ENCODE measurements at places on chromosomes 2 and 18.

- DNase-seq = no peak
These were observed 96.8 kb upstream of the MBOAT2 start for GRCh38 chr2:9100080-9100876.

DNA sequence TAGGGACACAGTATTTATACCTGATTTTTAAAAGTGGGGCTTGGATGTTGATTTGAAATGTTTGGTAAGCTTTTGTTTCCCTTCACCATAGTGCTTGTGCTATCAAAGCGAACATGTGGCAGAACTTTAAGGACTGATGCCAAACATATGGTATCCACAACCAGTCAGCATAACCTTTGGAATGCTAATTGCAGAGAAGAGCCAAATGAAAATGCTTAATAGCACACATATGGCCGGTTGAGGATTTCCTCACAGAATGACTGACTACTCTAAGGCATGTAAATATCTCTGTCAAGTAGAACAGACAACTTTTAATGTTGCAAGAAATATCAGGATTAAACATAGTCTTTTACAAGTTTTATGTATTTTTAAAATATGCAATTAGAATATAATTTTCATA is 120.9 kb upstream of the COL3A1 start:
- DNase-seq = no peak

- no peak for DNase-seq
These were observed 426.7 kb upstream of the SMIM21 start for GRCh38 chr18:75854174-75854573.

DNA sequence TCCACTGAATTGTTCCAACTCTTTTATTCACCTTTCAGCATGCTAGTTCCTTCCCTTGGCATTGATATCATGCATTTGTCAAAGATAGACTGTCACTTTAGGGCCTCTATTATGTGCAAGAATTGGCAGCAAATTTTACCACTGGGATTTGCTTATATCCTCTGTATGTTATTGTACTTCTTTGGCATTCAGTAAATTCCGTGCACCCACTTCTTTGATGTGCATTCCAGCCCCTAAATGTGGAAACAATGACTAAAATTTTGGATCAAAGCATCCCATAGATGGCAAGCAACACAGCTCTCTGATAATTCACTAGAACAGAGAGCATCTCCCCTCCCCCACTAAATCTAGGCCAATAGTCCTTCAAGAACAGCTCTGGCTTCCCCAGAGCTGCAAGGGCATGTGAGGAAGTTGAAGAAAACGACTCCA is 399.0 kb upstream of the HNRNPA3 start:
- DNase-seq = no peak

DNA sequence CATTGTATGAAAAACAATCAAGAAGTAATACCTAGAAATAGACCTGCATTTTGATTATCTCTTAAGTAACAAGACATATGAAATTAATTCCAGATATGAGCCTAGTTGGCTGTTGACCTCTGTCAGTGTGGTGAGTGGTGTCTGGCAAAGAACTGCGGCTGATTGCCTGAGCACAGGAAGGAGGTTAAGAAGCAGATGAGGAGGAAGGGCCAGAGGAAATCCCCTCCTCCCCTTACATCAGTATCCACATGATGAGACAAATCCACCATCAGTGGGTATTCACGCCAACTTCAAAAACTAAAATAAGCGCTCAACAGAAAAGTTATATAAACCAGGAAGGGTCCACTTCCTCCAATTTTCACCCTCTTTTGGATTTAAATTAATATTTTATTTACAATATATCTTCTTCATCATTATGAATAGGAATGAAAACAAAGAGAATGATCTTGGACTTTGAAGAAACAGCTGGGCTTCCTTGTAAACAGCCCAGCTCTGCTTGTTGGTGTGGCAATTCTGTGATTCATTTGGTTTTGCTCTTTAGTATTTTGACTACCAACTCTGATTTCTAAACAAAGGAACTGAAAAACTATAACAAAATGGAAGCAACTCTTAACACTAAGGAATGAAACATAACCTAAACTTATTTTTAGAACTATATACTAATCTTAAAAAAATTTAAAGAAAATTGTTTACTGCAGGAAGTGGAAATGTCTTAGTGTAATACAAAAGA is 27.3 kb downstream of the RFTN2 start:
- no peak for DNase-seq

DNA sequence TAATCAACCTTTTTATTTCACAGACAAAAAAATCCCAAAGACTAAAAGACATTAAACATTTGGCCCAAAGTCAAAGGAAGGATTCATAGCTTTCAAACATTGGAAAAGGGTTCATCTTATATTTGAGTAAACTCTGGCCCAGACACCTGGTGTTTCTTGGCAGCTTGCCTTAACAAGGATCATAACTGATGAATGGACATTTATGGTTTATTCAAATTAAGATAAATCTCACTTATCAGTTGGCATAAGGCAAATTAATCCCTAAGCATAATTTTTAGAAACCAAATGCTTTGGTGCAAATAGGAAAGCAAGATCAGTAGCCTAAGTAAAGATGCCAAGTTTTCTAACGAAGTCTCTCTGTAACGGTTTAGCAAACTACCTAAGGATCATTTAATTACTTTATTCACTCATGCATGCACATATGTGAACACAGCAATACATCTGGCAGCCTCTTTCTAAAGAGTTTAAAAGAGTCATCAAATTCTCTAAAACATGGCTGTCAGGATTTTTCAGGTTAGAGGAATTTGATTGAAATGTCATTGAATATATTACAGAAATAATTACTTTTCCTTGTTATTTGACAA is 323.4 kb upstream of the RBMS1 start:
- DNase-seq = no peak

GRCh38 chr2:108988796-108989713 is at the start of gene EDAR:
TSS of gene EDAR (minus strand) at chr2:108989220. CDS start at chr2:108931014, 58,206 bp downstream.
- no peak for DNase-seq

DNA sequence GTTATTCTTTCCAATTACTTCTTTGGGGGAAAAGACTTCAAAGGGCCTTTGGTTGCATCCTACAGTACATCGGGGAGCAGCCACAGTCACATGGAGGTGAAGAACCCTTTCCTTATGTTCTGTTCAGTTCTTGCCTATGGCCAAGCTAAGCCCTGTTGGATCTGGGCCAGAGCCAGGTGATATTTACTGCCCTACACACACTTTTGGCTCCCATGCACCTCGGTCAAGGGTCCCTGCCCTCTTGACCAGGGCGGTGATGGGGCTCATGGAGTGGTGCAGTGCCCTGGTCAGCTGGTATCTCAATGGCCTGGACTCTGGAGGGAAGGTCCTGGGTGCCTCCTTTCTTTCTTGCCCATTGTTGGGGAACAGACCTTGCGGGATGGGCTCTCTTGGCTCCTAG is 98.7 kb downstream of the VAPA start:
- DNase-seq = no peak

Data from activated CD8-positive, alpha-beta memory T cell treated with anti-CD3 and anti-CD28 coated beads for 4 hours (primary cell).